Stimulated activated CD8-positive, alpha-beta memory T cell treated with anti-CD3 and anti-CD28 coated beads, Interleukin-2, amount 100 ng/mL, for 48 hours (primary cell): ENCODE measurements at places on chromosomes 3 and 15.

GRCh38 chr3:82685761-82686160, 924.3 kb upstream of the GBE1 start:
- no peak for DNase-seq

DNA sequence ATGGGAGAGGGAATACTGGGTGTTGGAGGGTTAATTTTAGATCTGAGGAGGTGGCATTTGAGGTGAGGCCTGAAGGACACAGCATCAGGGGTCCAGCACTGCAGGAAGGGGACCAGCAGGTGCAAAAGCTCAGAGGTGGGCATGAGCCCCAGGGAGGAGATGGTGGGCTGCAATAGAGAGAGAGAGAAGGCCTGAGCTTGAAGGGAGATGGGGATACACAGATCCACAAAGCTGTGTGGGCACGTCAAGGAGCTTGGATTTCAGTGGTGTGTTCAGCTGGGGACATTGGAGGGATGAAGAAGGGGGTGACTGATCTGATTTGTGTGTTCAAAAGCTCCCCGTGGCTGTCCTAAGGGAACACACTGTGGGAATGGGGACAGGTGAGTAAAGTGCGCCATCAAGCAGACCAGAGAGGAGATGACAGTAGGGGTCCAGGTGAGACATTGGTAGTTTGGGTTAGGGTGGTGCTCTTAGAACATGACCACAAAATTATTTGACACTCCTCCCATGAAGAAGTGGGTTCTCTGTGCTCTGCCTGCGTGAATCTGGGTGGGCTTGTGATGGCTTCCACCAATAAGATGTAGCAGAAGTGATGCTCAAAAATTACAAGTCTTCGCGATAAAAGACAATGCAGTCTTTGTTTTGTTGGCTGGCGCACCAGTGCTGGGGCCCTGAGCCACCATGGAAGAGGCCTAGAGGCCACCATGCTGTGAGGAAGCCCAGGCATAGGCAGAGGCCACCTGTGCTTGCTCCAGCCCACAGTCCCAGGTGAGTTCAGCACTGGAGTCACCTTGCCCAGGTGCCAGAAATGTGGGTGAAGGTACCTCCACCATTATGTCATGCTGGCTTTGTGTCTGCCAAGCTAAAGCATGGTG, 1.9 kb upstream of the WNT7A start:
- DNase-seq: no peak

- DNase-seq: no peak
These were observed 9.1 kb downstream of the CLCN2 start for GRCh38 chr3:184352149-184352785.

DNA sequence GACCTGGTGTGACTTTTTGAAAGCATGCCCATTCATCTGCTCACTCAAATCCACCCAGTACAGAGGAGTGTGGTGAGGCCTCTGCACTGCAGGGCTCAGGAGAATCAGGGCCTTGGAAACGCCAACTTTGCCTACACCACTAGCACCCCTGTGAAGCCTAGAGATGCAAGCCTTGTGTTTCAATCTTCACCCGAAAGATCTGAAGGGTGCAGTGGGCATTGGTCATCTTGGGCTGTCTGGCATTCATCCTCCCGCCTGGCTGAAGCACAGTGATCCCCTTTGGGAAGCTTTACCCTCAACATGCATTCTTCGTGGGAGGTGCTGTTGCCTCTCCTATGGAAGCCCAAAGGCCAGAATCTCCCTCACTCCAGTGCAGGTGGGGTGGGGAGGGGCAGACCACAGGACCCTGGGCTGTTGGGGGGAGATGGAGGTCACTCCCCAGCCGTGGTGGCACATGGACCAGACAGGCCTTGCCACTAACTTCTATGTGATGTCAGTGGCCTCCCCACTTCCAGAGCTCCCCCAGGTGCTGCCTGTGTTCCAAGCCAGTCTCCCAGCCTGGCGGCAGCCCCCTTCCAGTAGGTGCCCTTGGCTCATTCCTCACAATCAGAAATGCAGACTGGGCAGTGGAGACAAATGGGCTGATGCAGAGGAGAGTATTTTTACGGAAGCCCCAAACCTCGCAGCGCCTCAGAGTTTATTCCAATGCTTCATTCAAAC, 92.5 kb downstream of the ADAMTS17 start:
- DNase-seq: no peak

GRCh38 chr3:114879059-114880031, 267.7 kb downstream of the ZBTB20 start:
- no peak for DNase-seq

DNA sequence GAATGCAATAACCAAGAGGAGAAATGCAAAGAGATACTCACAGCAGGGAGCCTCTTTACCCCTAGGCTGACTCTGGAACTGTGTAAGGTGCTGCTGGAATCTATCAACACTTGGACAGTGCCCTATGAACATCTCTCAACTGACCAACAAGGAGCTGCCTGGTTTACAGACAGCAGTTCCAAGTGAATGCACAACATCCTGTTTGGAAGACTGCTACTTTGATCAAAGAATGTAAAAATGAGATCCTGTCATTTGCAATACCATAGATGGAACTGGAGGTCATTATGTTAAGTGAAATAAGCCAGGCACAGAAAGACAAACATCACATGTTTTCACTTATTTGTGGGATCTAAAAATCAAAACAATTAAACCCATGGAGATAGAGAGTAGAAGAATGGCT, 136.3 kb downstream of the IMPG2 start:
- DNase-seq: no peak

DNA sequence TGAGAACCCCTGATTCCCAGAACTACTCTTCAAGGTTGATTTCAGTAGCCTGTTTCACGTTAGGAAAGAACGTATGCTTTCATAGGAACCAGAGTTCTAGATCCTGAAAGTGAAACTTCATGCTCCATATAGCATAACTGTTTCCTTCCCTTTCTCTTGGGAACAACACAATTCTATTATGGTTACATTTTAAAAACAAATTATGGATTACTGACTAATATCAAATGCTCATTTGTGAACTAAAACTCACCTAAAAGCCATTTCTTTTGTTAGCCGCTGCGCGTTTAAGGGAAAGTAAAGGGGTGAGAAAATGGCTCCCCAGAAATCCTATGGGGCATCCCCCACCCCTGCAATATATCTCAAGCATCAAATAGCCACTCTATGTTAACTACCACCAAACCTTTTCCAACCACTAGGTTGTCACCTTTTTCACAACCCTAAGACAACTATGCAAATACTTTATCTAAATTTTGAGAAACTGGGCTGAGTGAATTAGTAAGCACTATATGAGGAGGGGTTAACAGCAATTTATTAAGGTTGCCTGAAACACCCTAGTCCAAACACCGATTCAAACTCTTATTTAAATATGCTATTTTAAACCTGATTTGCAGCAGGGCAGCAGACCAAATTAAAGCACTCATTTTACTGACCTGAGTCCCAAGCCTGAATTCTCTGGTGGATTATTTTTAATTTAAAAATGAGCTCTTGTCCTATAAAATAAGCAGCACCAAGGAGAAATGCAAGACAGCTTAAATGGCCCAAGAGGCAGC, 2.4 kb downstream of the SIAH2 start:
- DNase-seq: peak; percentile 28

- no peak for DNase-seq
These were observed 77.4 kb downstream of the ZBBX start for GRCh38 chr3:167302678-167303077.

DNA sequence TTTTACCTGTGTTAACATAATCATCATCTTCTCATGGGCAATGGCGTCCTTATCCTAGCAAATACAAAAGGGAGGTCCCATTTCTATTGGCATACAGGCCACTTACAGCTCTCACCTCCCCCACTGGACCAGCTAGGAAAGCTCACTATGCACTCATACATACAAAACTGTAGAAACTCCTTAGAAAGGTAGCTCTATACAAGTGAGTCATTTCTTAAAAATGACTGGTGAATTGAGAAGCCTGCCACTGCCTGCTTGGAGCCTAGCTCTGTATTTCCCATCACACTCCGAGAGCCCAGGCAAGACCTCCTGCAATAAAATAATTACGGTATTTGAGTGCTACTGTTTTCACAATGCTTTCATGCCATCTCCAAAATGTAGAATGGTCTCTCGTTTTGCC, 321.8 kb downstream of the ULK4 start:
- no peak for DNase-seq

DNA sequence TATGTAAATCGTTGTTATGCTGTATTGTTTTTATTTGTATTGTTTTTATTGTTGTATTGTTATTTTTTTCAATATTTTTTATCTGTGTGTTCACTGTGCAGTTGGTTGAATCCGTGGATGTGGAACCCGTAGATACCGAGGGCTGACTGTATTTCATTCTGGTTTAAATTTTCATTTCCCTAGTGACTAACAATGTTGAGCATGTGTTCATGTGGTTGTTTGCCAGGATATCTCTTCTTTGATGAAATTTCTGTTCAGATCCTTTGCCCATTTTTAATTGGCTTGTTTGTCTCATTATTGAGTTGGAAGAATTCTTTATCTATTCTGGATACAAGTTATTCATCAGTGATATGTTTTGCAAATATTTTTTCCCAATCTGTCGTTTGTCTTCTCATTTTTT, 29.7 kb downstream of the STOML1 start:
- DNase-seq: no peak

GRCh38 chr3:150519026-150519425, 27.3 kb downstream of the SERP1 start:
- DNase-seq: no peak

- no peak for DNase-seq
These were observed 20.4 kb upstream of the TPM1 start for GRCh38 chr15:63022181-63022580.
